ENCODE measurements at places on chromosomes 6 and 20.

DNA sequence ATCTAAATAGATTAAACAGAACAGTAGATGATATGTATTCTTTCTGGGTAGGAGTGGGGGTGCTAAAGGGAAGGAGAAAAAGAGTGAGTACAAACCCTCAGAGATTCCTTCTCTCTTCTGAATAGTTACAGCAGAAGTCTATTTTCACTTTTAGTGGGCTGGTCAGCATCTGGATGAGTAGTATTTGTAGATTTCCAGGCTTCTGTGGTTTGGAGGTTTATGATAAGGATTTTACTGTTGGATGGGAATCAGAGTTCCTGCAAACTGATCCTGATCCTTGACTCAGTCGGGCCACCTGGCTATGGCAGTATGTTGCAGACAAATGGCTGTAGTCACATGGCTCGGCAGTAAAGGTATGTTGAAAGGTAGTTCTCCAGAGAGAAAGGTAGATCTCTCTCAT is 84.3 kb upstream of the IFNGR1 start:
- DNase-seq = no peak

- no peak for DNase-seq
These were observed 73.9 kb downstream of the FOXF2 start for GRCh38 chr6:1463275-1463674.

- no peak for DNase-seq
These were observed 15.3 kb upstream of the ANGPT4 start for GRCh38 chr20:931401-931800.

DNA sequence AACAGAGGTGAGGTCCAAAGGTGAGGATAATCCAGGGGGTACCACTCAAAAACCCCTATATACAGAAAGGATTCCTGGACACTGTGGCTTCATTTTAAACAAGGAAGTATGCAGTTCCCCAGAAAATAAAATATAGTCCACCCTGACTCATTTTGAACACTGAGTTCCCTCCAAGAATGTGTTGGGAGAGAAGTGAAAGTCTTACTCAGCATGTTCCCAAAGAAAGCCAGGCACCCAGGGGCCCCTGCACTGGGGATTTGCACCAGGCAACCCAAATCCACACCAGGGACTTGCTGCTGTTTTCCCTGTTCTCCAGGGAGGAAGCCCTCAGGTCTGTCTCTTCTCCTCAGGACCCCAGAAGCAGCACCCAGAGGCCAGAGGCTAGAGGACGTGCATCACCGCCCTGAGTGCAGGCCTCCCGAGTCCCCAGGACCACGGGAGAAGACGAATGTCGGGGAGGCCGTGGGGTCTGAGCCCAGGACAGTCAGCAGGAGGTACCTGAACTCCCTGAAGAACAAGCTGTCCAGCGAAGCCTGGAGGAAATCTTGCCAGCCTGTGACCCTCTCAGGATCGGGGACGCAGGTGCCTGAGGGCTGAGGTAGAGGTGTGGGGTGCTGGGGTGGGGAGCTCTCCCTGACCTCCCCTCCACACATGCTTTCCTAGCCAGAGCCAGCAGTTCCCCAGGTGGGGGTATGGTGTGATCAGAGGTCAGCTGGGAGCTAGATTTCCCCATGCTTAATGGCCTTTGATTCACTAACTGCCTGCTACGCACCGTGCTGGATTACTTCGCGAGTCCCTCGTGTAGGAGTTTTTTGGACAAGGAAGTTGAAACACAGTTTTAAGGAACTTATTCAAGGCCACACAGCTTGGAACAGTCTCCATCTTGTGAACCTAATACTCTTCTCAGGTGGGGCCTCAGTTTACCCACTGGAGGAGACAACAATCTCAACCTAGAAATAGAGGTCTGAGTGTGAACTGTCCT is 3.3 kb downstream of the FGD2 start:
- no peak for DNase-seq

- no peak for DNase-seq
These were observed 274.7 kb upstream of the ID4 start for GRCh38 chr6:19562468-19562867.
